Left renal pelvis (tissue), 4 donors: ENCODE measurements at places on chromosomes 5 and 9. TPM values are rescaled to one million over a fixed set of nuclear protein-coding genes. Genes with fewer than 3 reads are reported as not detected.

- DNase-seq: no peak
Observed at GRCh38 chr9:96515621-96516470, 65.9 kb downstream of the HABP4 start.

GRCh38 chr5:7970816-7971215 lies 101.9 kb downstream of the MTRR start:
- no peak for DNase-seq

DNA sequence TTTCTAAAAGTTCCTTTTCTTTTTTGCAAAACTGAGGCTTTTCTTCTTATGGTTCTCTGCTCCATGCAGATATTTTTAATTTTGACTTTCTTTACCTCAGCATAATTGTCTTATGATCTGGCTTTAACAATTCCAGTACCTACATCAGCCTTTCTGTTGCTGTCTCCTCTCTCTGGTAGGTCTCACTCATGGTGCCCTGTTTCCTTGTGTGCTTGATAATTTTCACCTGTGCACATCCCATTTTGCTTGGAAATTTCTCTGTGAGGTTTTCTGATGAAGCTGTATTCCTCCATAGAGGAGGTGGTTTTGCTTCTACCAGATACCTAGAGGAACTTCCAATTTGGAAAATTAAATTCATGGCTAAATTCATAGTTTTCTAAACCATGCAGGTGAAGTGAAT lies 2.3 kb upstream of the HSD17B3 start:
- DNase-seq: no peak

BTNL3 gene
- not detected for polyA plus RNA-seq

CARD9 gene
- 1.2 TPM for polyA plus RNA-seq

NMUR2 gene
- polyA plus RNA-seq: 0.17 TPM

MAP1B gene
- 17.6 TPM for polyA plus RNA-seq

SCGB3A1 gene
- 1.6 TPM for polyA plus RNA-seq

IGFBPL1 gene
- 1.9 TPM for polyA plus RNA-seq

DNA sequence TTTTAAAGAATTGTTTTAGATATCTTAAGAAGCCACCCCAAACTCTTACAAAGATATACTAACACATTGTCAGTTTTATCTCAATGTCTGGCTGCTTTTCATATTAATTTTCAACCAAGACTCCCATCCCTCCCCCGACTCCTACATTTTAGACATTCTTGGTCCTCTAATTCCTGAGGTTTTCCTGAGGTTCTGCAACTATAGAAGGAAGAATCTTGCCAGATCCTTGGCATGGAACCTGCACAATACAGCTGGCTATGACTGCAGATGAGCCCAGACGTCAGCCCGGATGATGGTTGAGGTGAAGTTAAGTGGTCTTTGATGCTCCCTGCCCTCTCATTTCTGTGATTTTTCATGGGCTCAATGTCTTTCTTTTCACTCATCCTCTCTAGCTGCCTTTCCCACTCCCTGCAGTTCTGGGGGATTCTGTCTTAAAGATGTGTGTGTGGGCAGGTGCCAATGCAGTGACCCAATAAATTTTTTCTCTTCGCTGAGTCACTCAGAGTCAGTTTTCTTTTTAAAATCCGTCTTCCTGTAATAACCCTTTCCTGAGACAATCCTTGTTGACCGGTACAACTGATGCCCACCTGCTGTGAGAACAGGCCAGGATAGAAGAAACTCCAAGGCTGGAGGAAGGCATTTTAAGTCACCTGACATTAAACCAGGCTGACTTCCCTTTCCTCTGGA lies 237.8 kb upstream of the GAS1 start:
- DNase-seq: no peak

GRCh38 chr5:73999297-73999696 lies 373.3 kb downstream of the ARHGEF28 start:
- DNase-seq: no peak

- DNase-seq: no peak
Observed at GRCh38 chr5:140509898-140510297, 37.6 kb upstream of the EIF4EBP3 start.

LCN12 gene
- 29.8 TPM for polyA plus RNA-seq
